ENCODE measurements at places on chromosomes 7 and 10.

DNA sequence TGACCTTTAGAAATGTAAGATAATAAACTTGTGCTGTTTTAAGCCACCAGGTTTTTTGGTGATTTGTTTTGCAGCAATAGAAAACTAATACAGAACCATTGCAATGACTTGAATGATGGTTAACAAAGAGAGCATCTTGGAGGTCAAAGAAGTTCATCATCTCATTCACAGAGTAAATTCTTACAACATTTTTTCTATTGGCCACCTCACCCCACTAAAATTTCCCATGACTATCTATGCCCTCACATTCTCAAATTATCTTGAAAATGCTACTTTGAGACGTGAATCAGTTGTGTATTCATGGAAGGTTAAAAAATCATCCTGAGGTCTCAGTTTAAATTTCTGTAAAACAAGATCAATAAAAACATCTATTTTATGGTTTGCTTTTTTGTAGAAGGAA is 754.2 kb downstream of the SORCS1 start:
- DNase-seq: no peak

GRCh38 chr7:12119620-12120303 is 91.3 kb upstream of the TMEM106B start:
- no peak for DNase-seq

DNA sequence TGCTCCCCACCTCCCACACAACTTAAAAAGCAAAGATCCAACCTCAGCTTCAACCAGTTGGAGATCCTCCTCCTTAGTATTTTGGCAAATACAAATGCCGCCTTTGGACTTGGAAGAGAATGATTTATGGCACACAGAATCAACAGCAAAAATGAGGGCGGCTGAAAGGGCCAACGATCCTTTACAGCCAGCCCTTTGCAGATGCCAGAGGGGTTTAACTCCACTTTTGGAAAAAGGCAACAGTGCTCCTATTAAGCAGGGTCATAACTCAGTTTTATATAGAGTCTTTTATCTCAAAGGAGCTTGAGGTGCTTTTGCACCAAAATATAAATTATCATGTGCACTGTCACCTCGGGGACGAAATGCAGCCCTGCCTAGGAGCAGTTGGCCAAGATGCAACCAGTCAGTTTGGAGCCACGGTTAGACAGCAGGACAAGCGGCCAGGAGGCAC is 56.7 kb upstream of the JCAD start:
- DNase-seq: no peak

- no peak for DNase-seq
Observed at GRCh38 chr7:115023219-115023618, 101.3 kb downstream of the MDFIC start.

DNA sequence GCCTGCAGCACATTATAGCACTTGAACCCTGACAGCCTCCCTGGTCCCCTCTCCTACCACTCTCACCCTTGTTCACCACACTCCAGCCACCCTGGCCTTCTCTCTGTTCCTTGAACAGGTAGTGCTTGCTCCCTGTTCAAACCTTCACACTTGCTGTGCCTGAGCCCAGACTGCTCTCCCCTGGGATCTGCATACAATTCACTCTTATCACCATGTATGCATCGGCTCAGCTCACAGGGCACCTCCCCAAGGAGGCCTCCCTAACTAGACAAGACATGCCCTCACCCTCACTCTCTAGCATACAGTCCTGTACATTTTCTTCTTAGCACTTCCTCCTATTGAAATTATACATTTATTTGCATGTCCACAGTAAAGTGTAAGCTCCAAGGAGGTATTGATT is 59.3 kb downstream of the FAM13C start:
- DNase-seq: no peak

- no peak for DNase-seq
Observed at GRCh38 chr10:129123428-129123827, 343.6 kb upstream of the MGMT start.

DNA sequence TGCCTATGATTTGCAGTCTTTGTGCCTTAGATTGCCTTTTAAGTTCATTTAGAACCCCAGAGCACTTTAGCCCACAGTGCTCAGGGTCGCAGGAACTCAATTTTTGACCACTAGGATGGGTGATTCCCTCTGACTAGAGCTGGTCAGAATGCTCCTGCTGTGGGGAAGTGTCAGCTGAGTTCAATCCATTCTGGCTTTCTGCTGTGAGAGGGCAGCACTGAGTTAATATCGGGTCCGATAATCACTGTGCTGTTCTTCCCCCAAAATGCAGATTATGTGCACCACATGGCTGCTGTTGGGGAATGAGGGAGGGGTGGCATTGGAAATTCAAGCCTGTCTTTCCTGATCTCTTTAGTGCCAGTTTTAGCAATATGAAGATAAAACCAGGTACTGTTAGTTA is 886.4 kb downstream of the DNAJB9 start:
- DNase-seq: no peak

GRCh38 chr7:16178092-16178491 is 243.2 kb downstream of the CRPPA start:
- no peak for DNase-seq

DNA sequence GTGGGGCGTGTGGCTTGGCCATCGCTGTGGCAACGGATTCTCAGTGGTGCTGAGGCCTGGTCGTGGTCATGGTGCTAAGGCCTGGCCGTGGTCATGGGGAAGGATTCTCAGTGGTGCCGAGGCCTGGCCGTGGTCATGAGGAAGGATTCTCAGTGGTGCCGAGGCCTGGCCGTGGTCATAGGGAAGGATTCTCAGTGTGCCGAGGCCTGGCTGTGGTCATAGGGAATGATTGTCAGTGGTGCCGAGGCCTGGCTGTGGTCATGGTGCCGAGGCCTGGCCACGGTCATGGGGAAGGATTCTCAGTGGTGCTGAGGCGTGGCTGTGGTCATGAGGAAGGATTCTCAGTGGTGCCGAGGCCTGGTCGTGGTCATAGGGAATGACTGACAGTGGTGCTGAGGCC is 327.9 kb downstream of the ADARB2 start:
- DNase-seq: no peak

- no peak for DNase-seq
Observed at GRCh38 chr10:118621304-118621942, 26.0 kb upstream of the PRLHR start.

- no peak for DNase-seq
Observed at GRCh38 chr7:38448584-38449234, 175.3 kb upstream of the TARP start.

- no peak for DNase-seq
Observed at GRCh38 chr7:68414631-68415425, 1183.4 kb upstream of the AUTS2 start.

- DNase-seq: no peak
Observed at GRCh38 chr7:131244259-131244852, 83.3 kb upstream of the MKLN1 start.

- no peak for DNase-seq
Observed at GRCh38 chr10:59779756-59780533, 26.7 kb upstream of the MRLN start.

- DNase-seq: no peak
Observed at GRCh38 chr7:143303733-143304132, 12.2 kb upstream of the CLCN1 start.

- DNase-seq: no peak
Observed at GRCh38 chr10:11326241-11326640, 285.2 kb downstream of the USP6NL start.

DNA sequence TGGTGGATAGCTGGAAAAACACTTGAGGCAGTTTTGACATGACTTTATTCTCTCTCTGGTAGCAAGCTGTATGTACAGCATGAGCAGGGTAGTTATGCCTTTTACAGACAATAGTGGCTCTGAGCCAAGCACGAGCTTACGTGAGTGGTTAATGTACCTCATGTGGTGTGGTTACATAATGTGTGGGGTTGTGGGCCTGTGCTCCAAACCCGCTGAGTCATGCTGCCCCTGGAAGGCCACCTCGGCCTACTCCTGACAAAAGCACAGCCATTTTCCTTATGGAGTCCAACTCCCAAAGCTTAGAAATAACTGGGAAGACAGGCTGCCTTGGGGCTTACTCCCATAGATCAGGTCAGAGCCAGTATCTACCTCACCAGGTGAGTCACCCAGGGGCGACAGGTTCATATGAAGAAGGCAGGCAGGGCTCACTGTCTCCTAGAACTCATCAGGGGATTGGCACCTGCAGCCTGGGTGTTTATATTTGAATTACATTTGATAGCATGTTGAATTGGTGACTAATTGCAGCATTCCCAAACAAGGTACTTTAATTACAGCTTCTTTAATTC is 404.5 kb downstream of the ADRA2A start:
- no peak for DNase-seq

DNA sequence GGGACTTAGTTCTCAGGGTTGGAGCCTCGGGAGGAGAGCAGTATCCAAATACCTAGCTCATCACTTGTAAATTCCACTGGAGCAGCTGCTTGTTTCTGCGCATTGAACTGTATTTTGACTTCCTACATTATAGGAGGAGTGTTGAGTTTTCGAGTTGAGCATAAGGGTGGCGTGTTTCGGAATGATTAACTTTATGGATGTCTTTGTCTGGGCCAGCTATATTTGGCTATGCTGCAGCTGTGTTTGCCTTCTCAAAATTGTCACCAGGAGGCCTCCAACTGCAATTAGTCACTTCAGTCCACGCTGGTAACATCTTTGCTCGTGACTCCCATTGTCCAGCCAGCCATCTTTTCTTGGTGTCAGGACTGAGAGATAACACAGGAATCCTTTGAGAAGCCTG is 9.1 kb downstream of the CELF2 start:
- DNase-seq: no peak

- DNase-seq: no peak
Observed at GRCh38 chr7:149637911-149638565, 135.3 kb downstream of the ZNF467 start.

GRCh38 chr10:89351780-89352597 is 24.2 kb downstream of the IFIT3 start:
- DNase-seq: no peak

- no peak for DNase-seq
Observed at GRCh38 chr10:59888781-59889435, 17.4 kb downstream of the CCDC6 start.

DNA sequence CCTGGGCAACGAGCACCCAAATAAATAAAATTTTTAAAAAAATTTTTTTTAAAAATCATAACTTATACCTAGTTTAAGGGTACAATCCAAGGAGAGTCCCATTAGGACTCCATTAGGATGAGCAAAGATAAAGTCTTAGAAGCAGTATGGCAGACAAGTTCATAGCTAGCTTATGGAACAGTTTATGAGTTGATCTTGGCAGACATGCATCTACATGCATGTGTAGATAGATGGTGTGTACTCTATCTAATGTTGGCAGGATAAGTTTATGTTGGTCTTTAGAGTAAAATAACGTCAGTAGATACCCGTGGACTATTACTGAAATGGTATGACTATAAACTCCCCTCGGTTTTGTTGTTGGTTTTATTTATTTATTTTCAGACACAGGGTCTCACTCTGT is 40.2 kb downstream of the NSUN6 start:
- no peak for DNase-seq

GRCh38 chr10:8238986-8239385 is 184.5 kb downstream of the GATA3 start:
- DNase-seq: peak; percentile 18

GRCh38 chr10:2925631-2926030 is 141.7 kb upstream of the PFKP start:
- DNase-seq: no peak

All from CD4-positive, alpha-beta T cell treated with Interleukin-1 beta for 1 hour (primary cell).